ENCODE measurements at places on chromosomes 11 and 22.

DNA sequence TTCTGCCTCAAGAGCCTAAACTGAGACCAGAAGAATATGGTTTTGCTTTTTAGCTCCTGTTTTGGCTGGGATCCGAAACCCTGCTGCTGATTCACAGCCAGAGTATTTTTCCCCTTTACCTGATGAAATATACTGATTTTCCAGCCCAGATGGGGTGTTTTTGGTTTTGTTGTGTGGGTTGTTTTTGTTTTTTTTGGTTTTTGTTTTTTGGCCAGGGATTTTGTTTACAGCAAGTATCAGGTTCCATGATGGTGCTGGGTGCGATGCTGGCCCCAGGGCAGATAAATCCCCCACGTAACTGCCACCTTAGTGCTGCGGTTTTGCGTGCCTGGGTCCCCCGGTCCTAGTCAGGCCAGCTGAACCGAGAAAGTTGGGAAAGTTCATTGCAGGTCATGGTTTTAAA is 103.7 kb downstream of the ZBTB16 start:
- DNase-seq: no peak

- no peak for DNase-seq
Observed at GRCh38 chr11:82183346-82183745, 550.3 kb downstream of the FAM181B start.

DNA sequence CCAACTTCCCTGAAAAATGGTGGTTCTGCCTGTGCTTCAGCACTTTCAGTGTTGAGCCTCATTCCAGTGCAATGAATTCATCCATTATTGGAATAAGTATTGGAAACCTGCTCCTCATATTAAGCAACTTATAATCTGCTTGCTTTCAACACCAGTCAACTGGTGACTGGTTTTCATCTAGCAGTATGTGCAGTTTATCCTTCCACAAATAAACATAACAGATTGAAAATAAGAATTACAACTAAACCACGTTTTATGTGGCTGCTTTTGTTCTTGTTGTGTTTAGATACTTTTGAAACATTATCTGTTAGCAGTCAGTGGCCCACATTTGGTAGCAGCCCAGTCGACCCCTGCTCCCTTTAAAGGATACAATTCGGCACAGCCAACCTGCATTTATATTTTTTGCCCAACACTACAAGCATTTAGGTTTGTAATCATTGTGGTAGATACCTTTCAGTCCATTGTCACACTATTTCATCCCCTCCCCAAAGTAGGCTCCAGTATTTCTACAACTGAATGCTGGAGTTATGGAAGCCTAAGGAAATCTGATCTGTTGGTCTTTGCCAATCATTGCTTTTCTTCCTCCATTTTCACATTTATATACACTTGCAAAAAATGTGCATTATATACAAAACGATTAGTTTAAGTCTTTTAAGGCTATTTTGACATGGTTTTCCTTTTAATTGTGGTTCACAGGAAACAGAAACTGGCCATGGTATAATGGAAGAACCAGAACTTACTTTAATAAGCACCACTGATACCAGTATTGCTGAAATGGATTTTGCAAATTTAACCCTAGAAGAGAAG is 13.1 kb downstream of the TAF1D start:
- DNase-seq: no peak

DNA sequence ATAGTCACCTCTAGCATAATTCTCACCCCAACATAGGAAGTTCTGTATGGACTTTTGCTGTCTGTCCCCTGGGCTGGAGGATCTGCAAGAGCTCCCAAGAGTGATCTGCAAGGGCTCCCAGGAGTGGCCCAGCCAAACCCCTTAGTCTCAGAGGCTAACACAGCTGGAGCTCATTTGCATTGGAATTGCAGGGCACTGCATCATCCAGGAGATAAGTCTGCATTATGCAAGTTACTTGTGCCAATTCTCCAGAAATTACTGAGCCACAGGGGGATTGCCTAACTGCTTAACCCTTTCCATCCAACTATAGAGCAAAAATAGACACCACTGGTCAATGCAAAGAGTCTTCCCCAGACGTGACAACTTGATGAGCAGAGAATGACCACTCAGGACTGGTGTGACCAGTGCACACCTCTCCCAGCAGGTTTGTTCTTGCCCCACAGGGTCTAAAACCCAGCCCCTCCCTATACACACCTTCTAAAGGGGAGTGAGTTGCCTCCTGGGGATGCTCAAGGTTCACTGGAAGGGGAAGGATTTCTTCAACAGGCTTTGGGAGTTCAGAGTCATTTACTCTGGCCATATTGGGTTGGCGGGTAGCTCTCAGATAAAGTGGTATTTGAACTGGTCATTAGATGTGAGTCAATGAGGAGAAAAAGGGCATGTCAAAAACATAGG is 38.4 kb downstream of the POU2AF3 start:
- DNase-seq: no peak

DNA sequence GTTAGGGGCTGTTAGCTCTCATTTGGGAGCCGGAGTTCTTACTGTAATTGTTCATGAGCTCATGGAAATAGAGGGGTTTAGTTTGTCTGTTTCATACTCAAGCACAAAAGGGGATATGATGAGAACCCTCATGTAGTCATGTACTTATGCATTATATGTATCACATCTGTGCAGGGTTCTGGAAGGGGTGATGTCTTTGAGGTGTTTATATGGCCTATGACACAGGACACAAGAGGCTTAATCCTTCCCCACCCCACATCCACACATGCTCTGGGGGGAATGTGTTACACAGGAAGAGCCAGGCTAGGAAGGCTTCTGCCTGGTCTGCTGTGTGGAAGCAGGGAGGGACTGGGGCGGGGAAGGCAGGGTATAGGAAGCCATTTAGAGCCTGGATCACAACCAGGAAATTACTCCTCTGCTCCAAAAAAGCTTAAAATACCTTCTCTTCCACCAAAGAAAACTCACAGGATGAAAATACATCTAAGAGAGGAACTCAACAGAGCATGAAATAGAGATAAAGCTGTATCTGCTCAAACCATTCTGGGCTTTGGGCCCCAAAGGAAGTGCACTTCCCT is 316.1 kb downstream of the TMEM135 start:
- no peak for DNase-seq

GRCh38 chr22:21989049-21989448 is 6.5 kb upstream of the TOP3B start:
- no peak for DNase-seq

GRCh38 chr11:45560913-45561281 is 104.5 kb downstream of the CHST1 start:
- DNase-seq: no peak

GRCh38 chr11:65132238-65132987 is 1.9 kb downstream of the SYVN1 start:
- no peak for DNase-seq

DNA sequence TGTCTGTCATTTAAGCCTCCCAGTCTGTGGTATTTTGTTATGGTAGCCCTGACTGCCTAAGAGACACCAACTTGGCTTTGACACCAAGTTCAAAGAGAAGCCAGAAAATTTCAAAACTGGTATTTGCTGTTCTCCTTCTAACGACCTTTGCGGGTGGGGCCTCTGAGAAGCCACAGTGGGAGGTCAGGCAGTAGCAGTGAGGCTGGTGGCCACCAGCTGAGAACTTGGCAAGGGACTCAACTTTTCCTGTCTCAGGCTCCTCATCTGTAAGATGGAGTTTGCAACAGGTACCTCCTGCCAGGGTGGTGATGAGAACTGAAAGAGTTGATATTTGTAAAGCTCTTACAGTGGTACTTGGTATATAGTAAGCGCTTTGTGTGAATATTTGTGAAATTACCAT is 183.4 kb downstream of the BCR start:
- DNase-seq: no peak

GRCh38 chr11:76248210-76248609 is 41.9 kb upstream of the WNT11 start:
- DNase-seq: no peak

- peak; percentile 80 for DNase-seq
Observed at GRCh38 chr11:100719809-100720221, 32.7 kb downstream of the ARHGAP42 start.

- DNase-seq: peak; percentile 16
Observed at GRCh38 chr11:48170241-48171233, 46.1 kb upstream of the OR4B1 start.

DNA sequence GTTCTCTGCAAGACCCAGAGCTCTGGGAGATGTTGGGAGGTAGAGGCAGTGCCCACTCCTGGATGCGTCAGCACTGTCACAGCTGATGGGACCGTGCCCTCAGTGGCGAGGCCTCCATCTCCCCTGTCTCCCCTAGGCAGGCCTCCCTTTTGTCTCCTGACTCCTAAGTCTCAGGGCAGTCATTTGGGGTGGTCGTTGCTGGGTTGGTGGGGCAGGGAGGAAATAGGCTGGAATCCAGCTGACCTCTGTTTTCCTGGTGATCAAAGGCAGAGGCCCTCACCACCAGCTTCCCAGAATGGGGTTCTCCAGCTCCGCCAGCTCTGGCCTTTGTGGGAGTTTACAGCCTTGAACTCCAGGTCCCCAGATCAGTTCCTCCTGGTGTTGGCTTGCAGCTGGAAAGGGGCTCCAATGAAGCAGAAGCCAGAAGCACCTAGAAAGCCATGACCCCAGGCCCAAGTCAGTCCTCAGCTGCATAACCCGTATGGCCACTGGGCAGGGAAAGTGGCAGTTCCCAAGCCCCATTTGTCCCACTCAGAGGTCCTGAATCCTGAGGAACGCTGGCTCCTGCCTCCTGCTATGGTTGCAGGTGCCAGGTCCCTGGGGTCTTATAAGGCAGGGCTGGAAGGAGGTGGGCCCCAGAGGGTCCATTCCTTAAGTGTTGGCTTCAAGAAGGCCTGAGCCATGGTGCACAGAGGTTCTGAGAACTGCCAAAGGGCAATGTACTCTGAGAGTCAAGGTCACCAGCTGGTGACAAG is 7.3 kb upstream of the FXYD2 start:
- DNase-seq: no peak

DNA sequence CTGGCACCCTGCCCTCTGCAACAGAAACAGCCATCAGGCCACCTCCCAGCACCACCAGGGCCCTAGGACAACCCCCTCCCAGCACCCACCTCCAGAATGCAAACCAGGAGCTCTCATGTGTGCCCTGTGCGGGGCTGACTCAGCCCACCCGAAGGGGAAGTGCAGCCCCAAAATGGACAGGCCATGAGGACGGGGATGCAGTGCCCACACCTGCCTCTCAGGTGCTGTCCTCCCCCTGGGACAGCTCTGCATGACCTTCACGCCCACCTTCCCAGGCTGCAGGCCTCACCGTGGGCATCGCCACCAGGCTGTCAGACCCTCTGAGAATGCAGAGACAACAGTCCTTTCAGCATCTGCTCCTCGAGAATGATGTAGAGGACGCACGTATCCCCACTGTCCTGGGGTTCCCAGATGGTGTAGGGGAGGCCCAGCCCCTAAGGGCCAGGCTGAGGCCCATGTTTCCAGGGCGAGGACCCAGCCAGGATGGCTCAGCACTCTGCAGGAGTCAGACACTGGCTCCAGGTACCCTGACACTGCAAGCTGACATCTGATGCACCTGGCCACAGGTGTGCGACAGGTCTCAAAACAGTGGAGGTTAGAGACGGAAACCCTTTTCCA is 13.5 kb downstream of the MOB2 start:
- no peak for DNase-seq

DNA sequence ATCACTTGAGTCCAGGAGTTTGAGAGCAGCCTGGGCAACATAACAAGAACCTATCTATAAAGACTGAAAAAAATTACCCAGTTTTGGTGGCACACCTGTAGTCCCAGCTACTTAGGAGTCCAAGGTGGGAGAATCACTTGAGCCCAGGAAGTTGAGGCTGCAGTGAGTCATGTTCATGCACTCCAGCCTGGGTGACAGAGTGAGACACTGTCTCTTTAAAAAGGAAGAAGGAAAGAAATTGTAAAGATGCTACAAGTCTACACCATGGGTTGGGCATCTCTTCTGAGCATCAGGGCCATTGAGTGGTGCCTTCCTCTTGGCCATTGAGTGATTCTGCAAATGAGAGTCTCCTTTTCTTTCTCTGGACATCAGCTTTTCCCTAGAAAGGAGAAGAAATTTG is 15.7 kb upstream of the MTMR3 start:
- no peak for DNase-seq

DNA sequence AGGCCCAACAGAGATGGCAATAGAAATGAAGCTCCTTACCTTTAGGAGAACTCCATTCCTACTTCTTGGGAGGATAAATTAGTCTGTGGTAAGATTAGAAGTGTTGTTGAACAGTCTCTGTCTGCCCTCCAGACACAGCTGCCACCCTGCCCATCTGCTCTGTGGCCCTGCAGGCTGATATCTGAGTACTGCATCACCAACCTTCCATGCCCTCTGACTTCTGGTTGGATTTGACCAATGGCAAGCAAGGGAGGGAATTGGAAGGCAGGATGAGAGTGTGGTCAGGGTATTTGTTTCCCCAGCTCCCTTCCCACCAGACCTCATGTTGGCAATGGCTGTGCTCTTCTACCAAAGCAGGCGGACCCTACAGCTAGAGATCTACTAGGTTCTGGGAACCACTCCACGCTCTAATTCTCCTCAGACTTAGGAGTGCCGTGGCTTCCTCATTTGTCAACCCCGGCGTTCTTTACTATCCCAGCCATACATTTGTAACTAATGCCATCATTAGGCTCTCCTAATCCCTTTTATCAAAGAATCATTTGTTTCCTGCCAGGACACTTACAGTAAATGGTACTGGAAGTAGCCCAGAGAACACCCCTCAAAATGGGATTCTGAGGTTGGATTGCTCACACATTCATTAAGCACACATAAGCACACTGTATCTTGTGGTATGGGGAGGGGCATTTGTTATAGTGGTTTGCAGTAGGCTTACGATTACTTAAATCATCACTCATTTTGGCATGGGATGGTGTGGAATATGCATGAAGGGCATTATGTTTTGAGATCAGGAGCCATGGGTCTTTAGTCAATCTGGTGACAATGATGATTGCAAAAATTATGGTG is 35.4 kb upstream of the CD44 start:
- DNase-seq: no peak

GRCh38 chr22:41943661-41944209 is 3.2 kb downstream of the CENPM start:
- DNase-seq: no peak

DNA sequence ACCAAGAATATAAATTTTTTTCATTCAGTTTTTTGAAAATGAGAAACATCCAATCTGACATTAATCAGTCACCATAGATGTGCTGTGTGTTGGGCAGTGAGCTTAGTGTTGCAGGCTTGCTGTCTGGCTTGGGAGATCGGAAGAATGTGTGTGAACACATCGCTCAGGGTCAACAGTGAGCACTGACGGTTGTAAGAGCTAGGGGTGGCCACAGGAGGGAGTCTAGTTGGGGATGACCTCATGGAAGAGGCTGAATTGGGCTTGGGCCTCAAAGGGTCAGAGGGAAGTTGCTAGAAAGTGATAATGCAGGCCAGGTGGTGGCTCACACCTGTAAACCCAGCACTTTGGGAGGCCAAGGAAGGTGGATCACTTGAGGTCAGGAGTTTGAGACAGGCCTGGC is 375.4 kb downstream of the DDX10 start:
- no peak for DNase-seq

DNA sequence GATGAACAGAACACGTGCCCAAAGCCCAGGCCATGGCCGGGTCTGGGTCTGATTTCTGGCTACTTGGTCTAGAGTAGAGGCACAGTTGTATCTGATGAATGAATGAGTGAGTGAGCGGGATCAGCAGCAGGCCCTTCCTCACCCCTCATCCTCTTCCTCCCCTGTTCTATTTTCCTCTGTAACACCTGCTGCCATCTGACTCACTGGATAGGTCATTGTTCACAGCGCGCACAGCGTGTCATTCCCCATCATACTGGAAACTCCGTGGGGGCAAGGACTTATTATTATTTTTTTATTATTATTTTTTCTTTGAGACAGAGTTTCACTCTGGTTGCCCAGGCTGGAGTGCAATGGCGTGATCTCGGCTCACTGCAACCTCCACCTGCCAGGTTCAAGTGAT is 13.9 kb downstream of the NCF4 start:
- no peak for DNase-seq

GRCh38 chr11:101428918-101429317 is 154.9 kb downstream of the TRPC6 start:
- DNase-seq: no peak

GRCh38 chr11:47204637-47204989 is 10.2 kb upstream of the DDB2 start:
- DNase-seq: no peak

Data from Ammon's horn (tissue), 1 donor.